ENCODE measurements at places on chromosomes 6 and 20.
A peak's percentile ranks its signal among the peaks of the same experiment; 100 is the strongest.

GRCh38 chr20:1388741-1389483 is 3.9 kb downstream of the FKBP1A start:
- no peak for DNase-seq
- H3K36me3 ChIP-seq = peaks cover 11% of the 10 kb centered on the region
- peak overlapping the region; percentile 71 for H3K27ac ChIP-seq
- peak overlapping the region; percentile 45 for H3K4me3 ChIP-seq

GRCh38 chr6:138485586-138486248 is 13.6 kb downstream of the NHSL1 start:
- H3K27ac ChIP-seq = no peak overlapping the region
- H3K27me3 ChIP-seq = no peaks in the 10 kb centered on the region
- no peak overlapping the region for H3K4me3 ChIP-seq
- DNase-seq = no peak

GRCh38 chr6:77292564-77293546 is 170.4 kb downstream of the HTR1B start:
- peaks cover 74% of the 10 kb centered on the region for H3K4me1 ChIP-seq
- H3K27me3 ChIP-seq = no peaks in the 10 kb centered on the region
- DNase-seq = peak; percentile 89
- H3K27ac ChIP-seq = peak overlapping the region; percentile 92

DNA sequence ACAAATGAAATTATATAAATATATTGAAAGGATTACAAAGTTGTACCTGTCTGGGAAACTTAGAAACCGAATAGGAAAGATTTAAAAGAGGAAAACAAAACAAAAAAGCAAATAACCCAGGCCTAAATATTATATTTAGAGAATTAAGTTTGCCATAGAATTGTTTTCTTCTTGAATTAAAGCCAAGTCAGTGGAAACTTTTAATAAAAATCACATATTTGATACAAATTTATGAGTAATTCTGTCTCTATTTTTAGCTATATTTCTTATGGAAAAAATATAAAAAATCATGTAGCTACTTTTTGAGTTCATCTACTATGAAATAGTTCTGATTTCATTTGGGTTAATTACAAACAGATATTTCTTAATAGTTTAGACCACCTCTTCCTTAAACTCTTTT is 470.2 kb upstream of the HSF2 start:
- H3K36me3 ChIP-seq = no peaks in the 10 kb centered on the region
- peaks cover 43% of the 10 kb centered on the region for H3K4me1 ChIP-seq
- DNase-seq = no peak
- H3K4me3 ChIP-seq = no peak overlapping the region

DNA sequence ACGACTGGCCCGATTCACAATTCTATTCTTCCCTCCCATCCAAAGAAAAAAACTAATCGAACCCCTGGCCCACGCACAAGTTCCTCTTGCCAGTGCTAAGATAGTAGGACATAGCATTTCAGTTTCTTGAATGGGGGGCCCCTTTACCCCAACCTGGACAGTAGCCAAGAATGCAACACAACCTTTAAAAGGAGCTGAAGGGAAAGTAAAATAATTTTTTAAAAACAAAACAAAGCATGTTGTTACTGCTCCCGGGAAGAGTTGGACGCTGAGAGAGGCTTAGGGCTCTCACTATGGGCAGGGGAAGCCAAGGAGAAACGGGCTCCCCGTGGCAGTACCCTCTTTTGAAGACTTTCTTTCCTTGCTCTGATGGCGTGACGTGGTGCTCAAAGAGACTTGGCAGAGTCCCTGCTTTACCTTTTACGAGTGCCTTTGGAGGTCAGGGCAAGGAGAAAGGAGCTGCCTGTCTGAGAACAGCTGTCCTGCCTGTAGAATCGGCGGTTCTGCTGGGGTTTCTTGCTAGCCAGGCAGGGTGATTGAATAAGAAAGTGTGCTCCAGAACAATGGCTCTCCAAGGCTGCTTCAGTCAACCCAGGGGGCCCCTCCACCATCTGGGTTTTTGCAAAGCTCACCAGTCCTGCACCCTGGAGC is 5.8 kb downstream of the TFAP2C start:
- H3K36me3 ChIP-seq = peaks cover 35% of the 10 kb centered on the region
- H3K4me1 ChIP-seq = peaks cover 51% of the 10 kb centered on the region
- DNase-seq = no peak
- no peak overlapping the region for H3K27ac ChIP-seq

GRCh38 chr6:167678102-167679101 is 148.3 kb upstream of the AFDN start:
- H3K27ac ChIP-seq = no peak overlapping the region
- peaks cover 3% of the 10 kb centered on the region for H3K36me3 ChIP-seq
- H3K4me3 ChIP-seq = no peak overlapping the region

- H3K4me1 ChIP-seq = no peaks in the 10 kb centered on the region
- DNase-seq = no peak
- peaks cover 35% of the 10 kb centered on the region for H3K27me3 ChIP-seq
- no peak overlapping the region for H3K27ac ChIP-seq
- H3K4me3 ChIP-seq = no peak overlapping the region
These were observed 2.0 kb downstream of the GLP1R start for GRCh38 chr6:39050453-39051112.

DNA sequence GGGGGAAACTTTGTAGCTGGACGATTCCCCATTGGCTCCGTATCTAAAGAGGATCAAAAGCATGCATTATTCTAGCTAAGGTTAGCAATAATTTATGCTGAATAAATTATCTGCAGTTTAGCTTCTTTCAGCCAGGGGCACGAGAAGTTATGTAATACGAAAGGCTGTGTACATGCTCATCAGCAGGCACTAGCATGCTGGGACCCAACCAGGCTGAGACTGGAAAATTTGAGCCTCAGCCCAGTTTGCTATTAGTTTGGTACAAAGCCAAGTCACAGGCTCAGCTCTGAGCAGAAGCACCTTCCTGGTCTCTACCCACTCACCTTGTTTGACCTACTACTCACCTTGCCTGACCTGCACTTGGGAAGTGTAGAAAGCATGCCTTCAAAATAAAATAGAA is 328.1 kb upstream of the ARID1B start:
- H3K27me3 ChIP-seq = no peaks in the 10 kb centered on the region
- no peak overlapping the region for H3K4me3 ChIP-seq
- H3K4me1 ChIP-seq = no peaks in the 10 kb centered on the region
- no peak overlapping the region for H3K27ac ChIP-seq
- H3K36me3 ChIP-seq = no peaks in the 10 kb centered on the region

DNA sequence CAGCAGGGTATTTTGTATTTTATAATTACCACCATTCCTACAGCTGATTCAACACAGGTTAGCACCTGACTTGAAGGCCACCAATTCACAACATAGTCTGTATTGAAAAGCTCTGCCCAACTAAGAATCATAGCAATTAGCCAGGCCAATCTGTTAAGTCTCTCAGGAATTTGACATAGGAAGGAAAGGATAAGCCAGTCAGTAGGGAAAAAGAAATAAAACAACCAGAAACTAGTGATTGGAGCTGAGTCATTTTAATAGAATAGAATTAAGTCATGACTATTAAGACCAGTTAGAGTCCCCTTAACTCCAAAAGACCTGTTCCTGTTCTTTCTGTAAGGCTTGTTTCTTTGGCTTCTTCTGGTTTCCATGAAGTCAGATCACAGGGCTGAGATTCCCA is 8.1 kb downstream of the RANBP9 start:
- no peak overlapping the region for H3K4me3 ChIP-seq
- H3K27me3 ChIP-seq = no peaks in the 10 kb centered on the region
- H3K4me1 ChIP-seq = peaks cover 22% of the 10 kb centered on the region
- DNase-seq = no peak
- H3K27ac ChIP-seq = no peak overlapping the region
- no peaks in the 10 kb centered on the region for H3K36me3 ChIP-seq

GRCh38 chr6:125294925-125295324 is 6.8 kb downstream of the HDDC2 start:
- no peak for DNase-seq
- peaks cover 1% of the 10 kb centered on the region for H3K27me3 ChIP-seq
- peaks cover 44% of the 10 kb centered on the region for H3K36me3 ChIP-seq
- no peak overlapping the region for H3K27ac ChIP-seq
- no peak overlapping the region for H3K4me3 ChIP-seq

GRCh38 chr20:208942-209566 is 18.0 kb upstream of the DEFB129 start:
- H3K4me1 ChIP-seq = no peaks in the 10 kb centered on the region
- no peak overlapping the region for H3K27ac ChIP-seq
- peaks cover 5% of the 10 kb centered on the region for H3K27me3 ChIP-seq
- peak; percentile 79 for DNase-seq
- H3K4me3 ChIP-seq = no peak overlapping the region
- no peaks in the 10 kb centered on the region for H3K36me3 ChIP-seq

- no peak overlapping the region for H3K27ac ChIP-seq
- H3K4me1 ChIP-seq = peaks cover 43% of the 10 kb centered on the region
- no peak for DNase-seq
- H3K27me3 ChIP-seq = peaks cover 16% of the 10 kb centered on the region
- no peak overlapping the region for H3K4me3 ChIP-seq
- 0 out of 2 replicates have a peak, but pooled peaks cover 5% of the 10 kb centered on the region for H3K36me3 ChIP-seq
These were observed 188.9 kb upstream of the TAB2 start for GRCh38 chr6:149128489-149129145.

DNA sequence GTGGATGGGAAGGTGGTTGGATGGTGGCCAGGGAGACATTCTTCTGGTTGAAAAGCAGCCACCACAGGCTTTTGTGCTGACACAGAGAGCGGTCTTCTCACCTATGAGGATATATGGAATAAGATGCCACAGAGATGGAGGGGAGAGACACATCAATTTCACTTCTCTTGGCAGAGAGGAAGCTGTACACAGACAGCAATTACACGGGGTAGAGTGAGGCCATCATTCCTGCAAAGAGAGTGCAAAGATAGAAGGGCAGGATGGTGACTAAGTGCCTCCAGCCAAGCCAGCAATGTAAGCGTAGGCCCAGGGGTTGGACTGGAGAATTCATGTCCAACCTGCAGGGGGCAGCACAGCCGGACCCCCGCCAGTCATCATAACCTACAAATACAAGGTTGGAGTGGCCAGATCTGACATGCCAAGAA is 56.4 kb downstream of the NRN1 start:
- H3K4me3 ChIP-seq = no peak overlapping the region
- H3K27ac ChIP-seq = no peak overlapping the region
- no peaks in the 10 kb centered on the region for H3K4me1 ChIP-seq
- H3K27me3 ChIP-seq = 0 out of 2 replicates have a peak, but pooled peaks cover 5% of the 10 kb centered on the region

DNA sequence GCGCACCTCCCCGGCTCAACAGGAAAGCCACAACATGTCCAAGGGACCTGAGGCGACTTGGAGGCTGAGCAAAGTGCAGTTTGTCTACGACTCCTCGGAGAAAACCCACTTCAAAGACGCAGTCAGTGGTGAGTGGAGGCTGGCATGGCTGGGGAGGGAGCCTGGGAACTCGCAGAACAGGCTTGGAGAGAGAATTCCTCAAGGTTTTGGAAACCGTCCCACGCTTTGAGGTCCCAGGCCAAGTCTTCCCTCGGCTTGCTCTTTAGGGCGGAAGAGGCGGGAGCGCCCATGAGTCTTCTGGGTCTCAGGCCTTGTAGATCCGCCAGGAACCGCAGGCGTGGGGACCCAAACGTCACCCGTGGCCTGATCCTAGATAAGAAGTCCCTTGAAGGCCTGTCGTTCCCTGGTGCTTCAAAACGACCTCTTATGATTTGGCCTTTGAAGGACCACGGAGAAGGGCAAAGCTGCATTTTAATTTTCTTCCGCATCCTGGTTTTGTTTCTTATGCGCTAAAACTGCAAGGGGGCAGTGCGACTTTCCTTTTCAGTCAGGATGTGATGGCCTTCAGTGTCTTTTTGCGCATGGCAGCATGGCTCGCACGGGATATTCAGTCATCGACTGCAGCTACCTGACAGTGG is 2.0 kb downstream of the LAMP5 start:
- no peak overlapping the region for H3K4me3 ChIP-seq
- peaks cover 66% of the 10 kb centered on the region for H3K27me3 ChIP-seq
- H3K36me3 ChIP-seq = no peaks in the 10 kb centered on the region
- no peak overlapping the region for H3K27ac ChIP-seq
- no peak for DNase-seq
- H3K4me1 ChIP-seq = peaks cover 8% of the 10 kb centered on the region

DNA sequence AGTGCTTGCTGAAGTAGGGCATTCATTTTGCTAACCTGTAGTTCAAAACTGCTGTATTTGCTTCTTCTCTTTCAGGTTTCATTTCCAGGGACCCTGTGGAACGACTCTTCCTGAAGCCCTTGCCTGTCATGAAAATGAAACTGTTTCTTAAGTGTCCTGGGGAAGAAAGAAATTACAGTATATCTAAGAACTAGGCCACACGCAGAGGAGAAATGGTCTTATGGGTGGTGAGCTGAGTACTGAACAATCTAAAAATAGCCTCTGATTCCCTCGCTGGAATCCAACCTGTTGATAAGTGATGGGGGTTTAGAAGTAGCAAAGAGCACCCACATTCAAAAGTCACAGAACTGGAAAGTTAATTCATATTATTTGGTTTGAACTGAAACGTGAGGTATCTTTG is 3.4 kb upstream of the NOL7 start:
- DNase-seq = no peak
- H3K4me1 ChIP-seq = peaks cover 19% of the 10 kb centered on the region
- H3K4me3 ChIP-seq = no peak overlapping the region
- no peaks in the 10 kb centered on the region for H3K27me3 ChIP-seq
- 0 out of 2 replicates have a peak overlapping the region, but pooled peaks have one; percentile 11 for H3K27ac ChIP-seq
- H3K36me3 ChIP-seq = peaks cover 16% of the 10 kb centered on the region

GRCh38 chr6:152874846-152875568 is 107.8 kb downstream of the FBXO5 start:
- no peak for DNase-seq
- no peak overlapping the region for H3K4me3 ChIP-seq
- no peak overlapping the region for H3K27ac ChIP-seq
- H3K4me1 ChIP-seq = peaks cover 6% of the 10 kb centered on the region

- no peak for DNase-seq
- H3K27me3 ChIP-seq = peaks cover 12% of the 10 kb centered on the region
- H3K36me3 ChIP-seq = no peaks in the 10 kb centered on the region
These were observed 115.9 kb downstream of the PREX1 start for GRCh38 chr20:48711696-48712464.

DNA sequence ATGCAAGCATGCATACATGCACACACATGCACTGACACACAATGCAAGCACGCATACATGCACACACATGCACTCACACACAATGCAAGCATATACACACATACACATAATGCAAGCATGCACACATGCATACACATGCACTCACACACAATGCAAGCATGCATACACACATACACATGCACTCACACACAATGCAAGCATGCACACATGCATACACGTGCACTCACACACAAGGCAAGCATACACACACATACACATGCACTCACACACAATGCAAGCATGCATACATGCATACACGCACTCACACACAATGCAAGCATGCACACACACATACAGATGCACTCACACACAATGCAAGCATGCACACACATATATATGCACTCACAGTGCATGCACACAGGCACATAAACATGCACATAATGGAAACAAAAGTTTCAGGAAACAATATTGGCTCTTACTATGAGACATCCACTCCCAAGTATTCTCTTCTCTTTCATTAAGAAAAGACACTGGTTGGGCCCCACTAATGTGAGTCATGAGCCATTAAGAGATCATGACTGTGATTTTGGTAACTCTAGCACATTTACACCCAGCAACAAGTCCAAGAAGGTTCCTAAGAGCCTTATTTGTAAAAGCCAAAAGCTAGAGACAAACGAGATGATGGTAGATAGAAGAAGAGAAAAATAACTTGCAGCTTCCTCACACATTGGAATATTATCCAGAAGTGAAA is 22.2 kb downstream of the APCDD1L start:
- DNase-seq = no peak
- no peak overlapping the region for H3K27ac ChIP-seq
- H3K27me3 ChIP-seq = no peaks in the 10 kb centered on the region
- peaks cover 10% of the 10 kb centered on the region for H3K4me1 ChIP-seq
- H3K4me3 ChIP-seq = no peak overlapping the region

All from HFFc6 (cell line).